ENCODE measurements at places on chromosomes 5 and 9.

GRCh38 chr9:132351404-132352045 lies 3.3 kb downstream of the SETX start:
- no peak for DNase-seq

DNA sequence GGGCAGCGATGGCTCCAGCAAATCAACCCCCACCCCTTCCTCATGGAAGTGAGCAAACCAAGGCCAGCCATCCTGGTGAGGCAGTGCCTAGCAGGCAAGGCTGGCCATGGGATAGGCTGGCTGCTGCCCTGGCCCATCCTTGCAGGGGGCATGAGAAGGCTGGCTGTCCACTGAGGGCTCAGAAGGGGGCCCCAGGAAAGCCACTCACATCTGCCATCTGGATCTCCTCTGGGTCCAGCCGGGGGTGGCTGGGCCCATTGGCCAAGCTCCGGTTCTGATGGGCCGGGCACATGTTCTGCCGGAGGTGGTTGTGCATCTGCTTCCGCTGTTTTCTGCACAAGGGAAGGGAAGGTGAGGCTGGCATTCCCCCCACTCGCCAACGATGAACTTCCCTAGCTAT lies 57.1 kb downstream of the PSD2 start:
- no peak for DNase-seq

GRCh38 chr5:162806195-162806594 lies 631.2 kb upstream of the CCNG1 start:
- DNase-seq, result no peak

- DNase-seq, result no peak
Measured at GRCh38 chr9:110357505-110357904, 19.8 kb upstream of the TXNDC8 start.

- DNase-seq, result no peak
Measured at GRCh38 chr9:131800366-131800765, 60.5 kb upstream of the RAPGEF1 start.

GRCh38 chr5:155833287-155833686 lies 493.7 kb upstream of the SGCD start:
- DNase-seq, result no peak

DNA sequence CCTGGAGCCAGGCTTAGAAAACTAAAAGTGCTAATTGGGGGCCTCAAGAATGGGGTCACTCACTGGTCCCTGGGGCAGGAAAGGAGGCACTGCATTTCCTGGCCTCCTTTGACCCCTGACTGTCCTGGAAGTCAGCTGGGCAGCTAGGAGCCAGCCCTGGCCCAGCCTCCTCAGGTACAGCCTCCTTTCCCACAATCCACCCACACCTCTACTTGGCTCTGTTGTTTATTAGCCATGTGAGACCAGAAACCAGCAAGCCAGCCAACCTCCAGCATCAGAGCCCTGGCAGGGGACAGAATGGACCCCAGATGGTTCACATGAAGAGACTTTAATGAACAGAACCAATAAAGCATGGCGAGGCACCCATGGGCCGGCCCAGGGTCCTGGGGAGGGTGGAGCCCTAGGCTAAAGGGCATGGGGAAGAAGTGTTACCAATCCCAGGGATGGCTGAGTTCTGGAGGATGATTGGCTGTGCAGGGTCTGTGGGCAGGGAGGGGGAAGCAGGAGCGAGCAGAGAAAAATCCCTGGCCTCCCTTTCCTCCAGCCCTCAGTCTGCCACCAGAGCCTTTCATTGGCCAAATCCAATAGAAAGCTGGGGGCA lies 55.3 kb upstream of the ANGPTL2 start:
- DNase-seq, result no peak

- DNase-seq, result no peak
Measured at GRCh38 chr5:36066001-36066539, 612 bp downstream of the UGT3A2 start.

DNA sequence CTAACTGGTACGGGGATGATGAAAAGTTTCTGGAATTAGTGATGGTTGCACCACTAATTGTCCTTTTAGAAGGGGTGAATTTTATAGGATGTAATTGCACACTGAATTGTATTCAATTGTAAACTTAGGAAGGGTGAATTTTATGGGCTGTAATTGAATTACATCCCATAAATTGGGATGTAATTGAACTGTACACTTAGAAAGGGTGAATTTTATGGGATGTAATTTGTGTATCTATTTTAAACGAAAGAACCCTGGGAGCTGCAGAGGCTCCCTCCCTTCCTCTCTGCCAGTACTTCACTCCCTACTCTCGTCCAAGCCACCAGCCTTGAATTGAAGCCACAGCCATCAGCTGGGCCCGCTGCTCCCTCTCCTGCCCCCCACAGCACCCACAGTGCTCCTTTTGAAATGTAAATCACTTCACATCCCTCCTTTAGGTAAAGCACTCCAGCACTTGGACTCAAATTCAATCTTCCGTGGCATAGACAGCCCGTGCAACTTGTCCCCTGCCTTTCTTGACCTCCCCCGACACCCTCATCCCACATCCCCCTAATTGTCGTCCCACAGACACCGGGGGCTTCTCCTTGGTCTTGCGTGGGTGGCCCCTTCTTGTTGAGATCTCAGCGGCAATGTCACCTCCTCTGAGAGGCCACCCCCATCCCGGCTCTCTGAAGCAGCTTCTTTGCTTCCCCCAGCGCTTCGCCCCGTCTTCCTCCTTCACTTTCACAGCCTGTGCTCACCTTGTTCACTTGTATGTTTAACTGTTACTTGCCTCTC lies 84.2 kb upstream of the HRH2 start:
- no peak for DNase-seq

DNA sequence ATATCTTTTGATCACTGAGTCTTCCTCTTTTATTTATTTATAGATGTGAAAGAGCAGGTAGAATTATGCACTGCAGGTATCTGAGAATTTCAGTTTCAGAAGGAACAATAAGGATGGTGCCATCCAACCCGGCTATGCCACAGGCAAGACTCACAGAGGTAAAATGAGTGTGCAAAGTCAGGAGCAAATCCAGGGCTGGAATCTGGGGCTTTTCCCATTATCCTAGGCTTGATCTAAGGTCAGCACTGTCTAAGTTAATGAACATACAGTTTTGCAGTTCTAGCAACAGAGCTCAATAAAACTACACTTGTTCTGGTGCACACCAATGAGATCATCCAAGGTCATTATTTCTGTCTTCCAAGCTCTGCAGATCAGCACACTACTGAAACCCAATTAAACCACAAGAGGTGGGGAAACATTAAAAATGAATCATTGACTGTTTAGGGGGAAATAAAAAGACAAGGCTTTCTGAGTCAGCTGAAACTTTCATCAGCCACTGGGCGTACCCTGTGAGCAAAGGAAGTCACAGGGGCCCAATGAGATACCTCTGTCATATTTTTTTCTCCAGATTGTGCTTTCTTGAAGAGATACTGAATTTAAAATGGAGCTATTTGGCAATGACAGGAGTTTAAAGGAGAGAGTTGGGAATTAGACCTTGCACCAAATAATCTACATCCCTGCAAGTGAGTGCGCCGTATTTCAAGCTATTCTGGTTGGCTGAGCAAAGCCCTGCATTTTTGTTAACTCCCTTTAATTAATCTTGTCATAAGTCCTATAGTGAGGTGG lies 662.2 kb upstream of the ZNF608 start:
- peak; percentile 98 for DNase-seq

GRCh38 chr9:112571624-112572355 lies 85.2 kb downstream of the KIAA1958 start:
- DNase-seq, result no peak

DNA sequence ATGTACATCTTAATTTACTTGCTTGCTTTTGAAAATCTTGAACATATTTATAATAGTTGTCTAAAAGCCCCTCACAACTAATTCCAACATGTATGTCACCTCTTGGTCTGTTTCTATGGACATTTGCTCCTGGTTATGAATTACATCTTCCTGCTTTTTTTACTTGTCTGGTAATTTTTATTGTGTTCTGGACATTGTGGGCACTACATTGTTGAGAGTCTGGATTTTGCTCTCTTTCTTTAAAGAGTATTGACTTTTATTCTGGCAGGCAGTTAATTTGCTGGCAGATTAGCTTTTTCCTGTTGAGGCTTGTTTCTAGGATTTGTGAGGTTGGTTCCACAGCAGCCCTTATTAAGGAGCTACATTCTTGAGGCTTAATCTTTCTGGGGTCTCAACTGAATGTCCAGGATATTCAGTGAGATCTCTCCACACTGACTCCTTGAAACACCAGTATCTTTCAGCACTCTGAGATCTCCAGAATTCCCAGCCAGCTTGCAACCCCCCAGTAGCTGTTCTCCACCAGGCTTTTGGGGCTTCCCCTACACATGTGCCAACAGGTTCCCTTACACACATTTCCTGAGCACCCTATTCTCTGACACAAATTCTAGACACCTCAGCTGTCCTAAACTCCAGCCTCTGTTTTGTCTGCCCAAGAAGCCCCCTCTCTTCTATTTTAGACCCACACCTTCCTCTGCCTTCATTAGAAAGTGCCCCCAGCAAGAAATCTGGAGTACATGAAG lies 27.4 kb downstream of the KIAA1191 start:
- DNase-seq, result no peak

GRCh38 chr5:35668794-35669193 lies 51.1 kb downstream of the SPEF2 start:
- no peak for DNase-seq

DNA sequence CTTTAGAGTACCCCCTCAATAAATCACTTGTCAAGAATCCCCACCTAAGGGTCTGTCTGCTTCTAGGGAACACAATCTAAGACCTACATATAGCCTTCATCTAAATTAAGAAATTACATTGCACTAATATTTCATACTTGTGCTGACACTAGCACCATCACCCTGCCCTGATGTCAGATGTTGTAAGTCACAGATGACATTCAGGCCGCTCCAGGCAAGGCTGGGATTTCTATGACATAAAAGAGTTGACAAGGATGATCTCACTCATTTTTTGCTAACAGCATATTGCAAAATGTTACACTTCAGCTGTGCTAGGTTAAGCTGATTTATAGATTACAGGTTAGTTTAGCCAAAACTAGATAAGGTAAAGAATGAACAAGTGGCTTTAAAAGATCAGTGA lies 372.5 kb upstream of the GRIA1 start:
- no peak for DNase-seq

- DNase-seq, result no peak
Measured at GRCh38 chr9:100229136-100229535, 123.6 kb downstream of the TEX10 start.

GRCh38 chr5:138514021-138514420 lies 29.0 kb downstream of the ETF1 start:
- DNase-seq, result no peak

- DNase-seq, result no peak
Measured at GRCh38 chr9:76419782-76420380, 25.7 kb upstream of the RFK start.

DNA sequence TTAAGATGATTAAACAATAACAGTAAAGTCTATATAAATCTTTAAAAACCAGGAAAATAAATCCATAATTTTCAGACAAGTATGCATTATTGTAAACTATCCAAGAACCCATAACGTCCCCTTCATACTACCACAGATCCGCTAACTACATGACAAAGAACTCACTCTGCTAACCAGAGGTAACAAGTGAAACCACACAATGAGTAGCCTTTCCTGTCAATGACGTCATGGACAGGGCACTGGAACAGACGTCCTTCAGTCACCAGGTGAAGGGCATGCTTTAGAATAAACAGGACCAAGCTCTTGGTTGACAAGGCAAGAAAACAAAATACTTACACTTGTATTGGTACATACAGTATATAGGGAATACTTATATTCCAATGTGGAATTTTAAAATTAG lies 45.2 kb downstream of the RNF130 start:
- DNase-seq, result no peak

DNA sequence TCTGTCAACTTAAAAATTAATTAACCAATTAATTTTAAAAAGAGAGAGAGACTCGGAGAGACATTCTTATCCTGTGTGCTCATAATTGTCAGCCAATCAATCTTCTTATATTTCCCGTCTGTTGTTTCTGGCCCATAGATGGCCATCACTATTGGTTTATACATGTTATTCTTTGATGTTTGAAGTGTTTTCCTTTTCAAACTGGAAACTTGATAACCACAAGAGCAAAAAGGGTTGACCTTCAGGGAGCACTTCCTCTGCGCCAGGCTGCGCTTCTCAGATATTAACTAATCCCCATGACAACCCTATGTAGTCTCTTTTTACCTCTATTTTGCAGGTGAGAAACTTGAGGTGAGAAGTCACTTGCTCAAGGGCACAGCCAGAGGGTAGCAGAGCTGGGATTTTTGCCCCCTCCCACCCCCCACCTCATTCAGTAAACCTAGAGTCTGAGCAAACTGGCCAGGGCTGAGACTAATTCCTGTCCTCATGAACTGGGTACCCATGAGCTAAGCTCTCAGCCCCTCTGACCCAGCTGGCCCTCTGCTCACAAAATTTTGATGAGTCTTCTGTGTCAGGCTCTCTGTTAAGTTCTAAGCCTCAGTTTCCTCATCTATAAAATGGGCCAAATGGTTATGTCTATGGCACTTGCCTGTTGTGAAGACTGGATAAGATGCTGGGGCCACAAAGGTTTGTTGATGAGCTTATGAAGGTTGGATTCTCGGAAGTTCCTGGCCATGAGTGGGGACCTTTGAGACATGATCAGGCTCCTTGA lies 86.0 kb upstream of the SH3PXD2B start:
- no peak for DNase-seq

DNA sequence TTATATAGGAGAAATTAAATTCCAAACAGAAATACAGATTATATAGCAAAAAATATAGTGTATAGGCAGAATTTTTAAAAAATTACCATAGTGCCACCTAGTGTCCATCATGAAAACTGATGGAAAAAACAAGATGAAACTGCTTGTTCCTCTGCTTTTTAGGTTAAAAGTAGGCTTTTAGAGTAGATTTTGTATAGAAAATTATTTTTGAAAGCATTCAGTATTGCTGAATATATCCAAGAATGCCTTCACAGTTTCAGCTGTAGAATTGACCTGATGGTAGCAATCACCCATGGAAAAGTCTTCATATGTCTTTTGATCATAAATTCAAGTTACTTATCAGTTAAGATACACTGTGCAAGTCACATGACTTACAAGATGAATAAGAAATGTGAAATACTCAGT lies 19.7 kb downstream of the RIOK2 start:
- DNase-seq, result peak; percentile 11

DNA sequence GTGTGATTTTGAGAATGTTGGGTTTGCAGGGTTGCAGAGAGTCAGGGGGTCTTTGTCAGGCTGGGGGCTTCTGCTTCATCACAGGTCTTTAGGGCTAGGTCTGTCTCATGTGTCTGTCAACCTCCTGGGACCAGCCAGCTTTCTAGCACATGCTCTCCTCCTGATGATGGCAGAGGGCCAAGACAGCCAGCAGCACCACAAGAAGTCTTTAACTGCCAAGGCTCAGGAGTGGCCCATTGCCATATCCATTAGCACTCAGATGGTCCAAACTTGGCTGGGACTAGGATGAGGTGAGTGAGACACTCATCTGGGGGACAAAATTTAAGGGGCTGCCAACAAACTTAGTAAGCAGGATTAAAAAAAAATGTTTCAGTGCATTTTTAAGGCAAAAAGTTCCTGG lies 384.2 kb upstream of the CDH10 start:
- no peak for DNase-seq

- no peak for DNase-seq
Measured at GRCh38 chr5:139678751-139679750, 30.9 kb downstream of the CXXC5 start.
